ENCODE measurements at places on chromosomes 13 and 19. TPM values are rescaled to one million over a fixed set of nuclear protein-coding genes. Genes with fewer than 3 reads are reported as not detected.

The FXYD5 gene
- 5.9 TPM for total RNA-seq

- DNase-seq: no peak
Observed at GRCh38 chr13:30976025-30976424, 43.6 kb downstream of the TEX26 start.

- peak; percentile 41 for DNase-seq
Observed at GRCh38 chr13:38758277-38758676, 71.4 kb downstream of the FREM2 start.

The RGL3 gene
- 0.10 TPM for total RNA-seq

The TSSK6 gene
- total RNA-seq: 1.7 TPM

GRCh38 chr13:77703408-77703807, 5.9 kb downstream of the SLAIN1 start:
- no peak for DNase-seq

DNA sequence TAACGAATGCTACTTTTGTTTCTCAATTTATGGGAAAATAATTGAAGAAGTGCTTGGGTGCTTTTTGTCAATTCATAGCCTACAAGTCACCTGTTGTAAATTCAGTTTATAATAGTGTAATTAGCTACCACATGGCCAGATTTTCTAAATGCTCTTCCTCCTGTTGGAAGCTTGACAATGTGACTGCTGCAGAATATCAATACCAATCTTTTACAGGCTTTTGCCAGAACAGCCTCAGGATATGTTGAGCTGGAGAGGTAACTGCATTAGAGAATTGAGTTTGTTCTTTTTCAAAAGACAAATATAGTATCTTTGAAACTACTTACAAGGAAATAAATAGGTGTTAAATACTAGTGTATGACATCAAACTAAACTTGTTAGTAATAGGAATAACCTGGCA, 277.8 kb downstream of the POU4F1 start:
- DNase-seq: no peak

GRCh38 chr13:30256713-30257467, 50.5 kb downstream of the KATNAL1 start:
- no peak for DNase-seq

- no peak for DNase-seq
Observed at GRCh38 chr19:39384839-39385568, 5.9 kb downstream of the PAF1 start.

The LILRB2 gene
- total RNA-seq: 0.72 TPM

- DNase-seq: peak; percentile 89
Observed at GRCh38 chr13:26022538-26023292, 29.1 kb downstream of the SHISA2 start.

DNA sequence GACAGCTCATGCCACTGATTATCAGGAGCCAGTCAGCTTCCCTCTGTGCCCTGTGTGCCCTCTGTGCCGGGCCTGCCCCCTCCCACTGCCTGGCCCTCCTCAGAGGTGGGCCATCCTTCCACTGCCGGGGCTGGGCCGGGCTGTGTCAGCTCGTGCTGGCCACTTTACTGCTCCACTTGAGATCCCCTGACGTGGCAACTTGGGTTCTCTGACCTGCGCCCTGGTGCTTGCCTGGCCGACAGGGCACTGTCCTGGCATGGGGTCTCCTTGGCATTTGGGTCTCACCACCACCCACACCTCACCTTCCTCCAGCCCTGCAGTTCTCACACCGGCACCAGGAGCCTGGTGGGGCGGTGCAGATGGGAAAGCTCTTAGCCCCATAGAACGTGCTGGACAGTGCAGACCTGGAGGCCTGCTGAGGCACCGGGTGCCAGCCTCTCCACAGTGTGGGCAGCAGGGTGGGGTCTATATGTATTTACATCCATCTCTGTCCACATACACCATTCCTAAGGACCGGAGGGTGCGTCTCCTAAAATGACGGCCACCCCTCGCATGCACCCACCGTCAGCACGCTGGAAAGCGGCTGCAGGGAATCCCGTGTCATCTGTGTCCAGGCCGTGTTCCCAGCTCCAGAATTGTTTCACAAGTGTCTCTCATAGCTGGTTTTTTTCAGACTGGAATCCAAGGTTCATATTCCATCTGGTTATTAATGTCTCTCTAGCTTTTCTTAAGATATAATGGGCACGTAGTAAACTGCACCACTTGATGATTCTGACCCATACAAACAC, 11.8 kb downstream of the DAZAP1 start:
- no peak for DNase-seq

GRCh38 chr19:55809381-55810058, 22.3 kb downstream of the NLRP11 start:
- peak; percentile 29 for DNase-seq

DNA sequence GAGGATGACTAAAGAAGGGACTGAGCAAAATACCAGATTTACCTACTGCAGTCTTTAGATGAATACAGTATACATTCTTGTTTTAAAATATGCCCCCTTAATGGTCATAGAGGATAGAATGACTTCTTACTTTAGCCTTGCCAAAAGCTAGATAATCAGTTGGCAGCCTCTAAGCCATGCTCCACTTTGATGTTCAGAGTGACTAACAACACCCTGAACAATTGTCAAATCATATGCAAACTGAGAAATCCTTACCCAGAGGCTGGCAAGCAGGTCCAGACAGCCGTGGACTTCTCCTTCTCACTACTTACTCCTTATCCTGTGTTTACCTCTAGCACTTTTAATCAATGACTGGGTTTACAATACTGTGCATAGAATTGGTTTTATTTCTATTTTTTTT, 23.6 kb upstream of the PHF11 start:
- DNase-seq: no peak

GRCh38 chr13:79782541-79783205, 301.7 kb downstream of the NDFIP2 start:
- peak; percentile 97 for DNase-seq

The MISP3 gene
- 1.5 TPM for total RNA-seq

- DNase-seq: no peak
Observed at GRCh38 chr13:83732755-83733154, 149.5 kb downstream of the SLITRK1 start.

The HIF3A gene
- total RNA-seq: 219 TPM

- no peak for DNase-seq
Observed at GRCh38 chr13:31878052-31878451, 138.7 kb downstream of the RXFP2 start.

DNA sequence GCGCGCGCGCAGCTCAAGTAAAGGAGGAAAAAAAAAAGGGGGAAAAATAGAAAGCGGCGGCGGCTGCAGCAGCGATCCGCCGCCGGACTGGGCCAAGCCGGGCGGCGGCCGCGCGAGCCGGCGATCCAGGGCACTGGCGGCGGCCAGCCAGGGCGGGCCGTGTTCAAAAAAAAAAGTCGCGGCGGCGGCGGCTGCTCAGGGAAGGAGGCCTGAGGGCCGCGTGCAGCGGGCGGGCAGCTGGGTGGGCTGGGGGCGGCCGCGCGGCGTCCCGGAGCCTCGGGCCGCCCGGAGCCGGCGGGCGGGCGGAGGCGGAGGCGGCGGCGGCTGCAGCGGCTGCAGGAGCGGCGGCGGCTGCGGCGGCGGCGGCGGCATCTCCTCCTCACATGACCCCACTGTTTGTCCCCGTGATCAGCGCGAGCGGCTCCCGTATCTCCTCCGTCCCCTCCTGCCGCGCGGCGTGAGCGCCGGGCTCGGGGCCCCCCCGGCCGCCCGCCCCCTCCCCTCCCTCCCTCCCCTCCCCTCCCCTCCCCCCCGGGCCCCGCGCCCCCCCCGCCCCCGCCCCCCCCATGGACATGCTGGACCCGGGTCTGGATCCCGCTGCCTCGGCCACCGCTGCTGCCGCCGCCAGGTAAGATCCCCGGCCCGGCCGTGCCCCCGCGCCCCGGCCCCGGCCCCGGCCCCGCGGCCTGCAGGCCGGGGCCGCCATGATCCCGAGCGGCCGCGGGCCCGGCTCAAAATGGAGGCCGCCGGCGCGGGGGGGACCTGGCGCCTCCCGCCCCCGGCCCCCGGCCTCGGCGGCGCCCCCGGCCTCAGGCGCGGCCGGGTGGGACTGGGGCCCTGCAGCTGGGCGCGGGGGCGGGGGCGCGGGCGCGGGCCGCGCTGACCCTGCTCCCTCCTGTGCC, at the start of gene USF2:
Gene USF2 (plus strand): TSS at position 427 of the 902 bp plus-strand sequence. CDS start 140 bp downstream, at position 567.
- DNase-seq: peak; percentile 86

DNA sequence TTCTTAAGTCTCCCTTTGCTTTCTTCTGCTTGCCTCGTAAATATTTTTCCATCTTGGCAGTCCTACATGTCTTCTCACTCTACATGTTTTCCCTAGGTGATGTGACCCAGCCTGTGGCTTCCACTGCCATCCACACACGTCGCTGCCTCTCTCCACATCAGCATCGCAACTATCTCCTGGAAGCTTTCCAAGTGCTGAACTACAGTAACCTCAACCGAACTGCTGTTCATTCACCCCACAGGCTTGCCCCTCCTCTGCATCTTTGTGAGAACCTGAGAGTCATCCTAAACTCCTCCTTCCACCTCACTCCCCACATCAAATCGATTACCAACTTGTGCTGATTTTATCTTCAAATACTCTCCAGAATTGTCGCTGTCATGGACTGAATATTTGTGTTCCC, 41.2 kb upstream of the USPL1 start:
- DNase-seq: peak; percentile 30

DNA sequence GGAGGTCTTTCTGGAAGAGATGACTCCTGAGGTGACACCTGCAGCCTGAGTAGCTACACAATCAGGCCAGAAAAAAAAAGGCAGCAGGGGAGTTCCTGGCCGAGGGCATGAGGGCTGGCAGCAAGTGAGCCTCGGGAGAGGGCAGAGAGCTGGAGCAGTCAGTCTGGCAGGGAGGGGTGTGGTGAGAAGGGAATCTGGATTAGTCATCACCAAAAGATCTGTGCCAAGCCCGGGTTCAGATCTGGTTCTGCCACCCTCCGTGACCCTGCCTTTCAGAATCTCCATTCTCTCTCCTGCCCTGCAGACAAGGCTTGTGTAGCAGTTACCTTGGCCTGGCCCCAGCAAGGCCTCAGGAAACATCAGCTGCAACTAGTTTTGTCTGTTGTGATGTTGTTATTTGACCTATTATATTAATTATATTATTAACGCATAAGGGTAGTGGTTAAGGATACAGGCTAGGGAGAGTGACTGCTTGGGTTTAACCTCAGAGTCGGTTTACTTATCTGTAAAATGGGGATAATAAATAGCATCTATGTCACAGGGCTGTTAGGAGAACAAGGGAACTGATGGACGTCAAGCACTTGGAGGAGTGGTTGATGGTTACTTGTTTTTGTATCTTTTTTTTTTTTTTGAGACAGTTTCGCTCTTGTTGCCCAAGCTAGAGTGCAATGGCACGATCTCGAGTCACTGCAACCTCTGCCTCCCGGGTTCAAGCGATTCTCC, 2.7 kb upstream of the CAPNS1 start:
- DNase-seq: peak; percentile 42

- DNase-seq: no peak
Observed at GRCh38 chr13:79346300-79346914, 59.6 kb downstream of the RBM26 start.

- DNase-seq: no peak
Observed at GRCh38 chr19:2261438-2262172, 5.4 kb upstream of the JSRP1 start.

DNA sequence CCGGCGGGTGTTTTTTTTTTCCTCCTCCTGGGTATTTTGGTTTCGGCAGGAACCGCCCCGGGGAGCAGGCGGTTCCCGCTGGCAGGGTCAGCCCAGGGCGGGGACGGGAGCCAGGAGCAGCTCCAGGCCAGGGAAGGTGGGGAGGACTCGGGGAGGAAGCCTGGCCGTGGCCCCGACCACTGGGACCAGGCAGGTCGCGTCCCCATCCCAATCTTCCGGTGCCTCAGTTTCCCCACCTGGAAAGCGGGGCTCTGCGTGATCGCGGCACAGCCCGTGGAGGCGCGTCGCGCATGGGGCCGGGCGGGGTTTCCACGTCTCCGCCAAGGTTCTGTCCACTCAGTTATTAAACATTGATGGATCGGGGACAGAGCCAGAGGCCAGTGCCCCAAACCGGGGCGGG, 34.8 kb downstream of the IL12RB1 start:
- DNase-seq: no peak

DNA sequence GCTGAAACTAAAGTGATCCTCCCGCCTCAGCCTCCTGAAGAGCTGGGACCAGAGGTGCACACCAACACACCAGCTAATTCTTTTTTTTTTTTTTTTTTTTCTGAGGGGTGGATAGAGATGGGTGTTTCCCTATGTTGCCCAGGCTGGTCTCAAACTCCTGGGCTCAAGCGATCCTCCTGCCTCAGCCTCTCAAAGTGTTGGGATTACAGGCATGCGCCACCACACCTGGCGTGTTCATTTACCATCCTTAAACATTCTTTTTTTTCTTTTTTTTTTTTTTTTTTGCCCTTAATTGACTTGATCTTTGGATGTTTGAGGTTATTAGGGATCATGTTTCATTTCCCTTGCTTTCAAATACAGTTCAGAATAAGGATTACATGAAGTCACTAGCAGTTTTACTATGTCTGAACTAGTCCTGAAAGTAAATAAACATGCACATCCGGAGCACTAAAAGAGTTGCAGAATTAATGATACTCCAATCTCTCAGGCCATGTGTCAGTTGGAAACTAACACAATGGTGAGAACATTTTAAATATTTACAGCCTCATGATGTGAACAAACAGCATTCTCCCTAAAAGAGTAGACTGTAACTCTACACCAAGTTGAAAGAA, 10.2 kb downstream of the UTP14C start:
- DNase-seq: no peak

The CGB1 gene
- not detected for total RNA-seq

DNA sequence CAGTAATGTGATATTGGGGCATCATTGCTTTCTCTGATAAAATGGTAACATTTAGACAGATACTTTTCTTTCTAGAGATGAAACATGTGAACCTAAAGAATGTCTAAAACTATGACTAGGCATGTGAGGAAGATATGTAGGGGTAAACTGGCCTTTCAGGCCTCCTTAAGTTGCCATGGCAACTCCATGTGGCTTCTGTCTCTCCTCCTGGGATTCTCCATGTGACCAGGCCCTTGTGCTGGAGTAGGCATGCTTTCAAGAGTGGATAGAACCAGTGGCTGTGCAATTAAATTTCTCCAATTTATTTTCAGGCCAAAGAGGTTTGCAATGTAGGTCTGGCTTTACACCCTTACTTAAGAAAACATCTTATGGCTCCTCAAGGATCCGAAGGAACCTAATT, 130.8 kb downstream of the OLFM4 start:
- no peak for DNase-seq

The DENND1C gene
- 0.51 TPM for total RNA-seq

The GARIN5A gene
- total RNA-seq: 0.92 TPM

The SYNE4 gene
- total RNA-seq: 1.9 TPM

The AXL gene
- 57.3 TPM for total RNA-seq

The CEACAM8 gene
- not detected for total RNA-seq

The SHD gene
- total RNA-seq: 18.1 TPM

The ZNF345 gene
- 9.6 TPM for total RNA-seq

The NAPA gene
- total RNA-seq: 49.4 TPM

The KIR3DL2 gene
- total RNA-seq: not detected

The FGF21 gene
- total RNA-seq: not detected

DNA sequence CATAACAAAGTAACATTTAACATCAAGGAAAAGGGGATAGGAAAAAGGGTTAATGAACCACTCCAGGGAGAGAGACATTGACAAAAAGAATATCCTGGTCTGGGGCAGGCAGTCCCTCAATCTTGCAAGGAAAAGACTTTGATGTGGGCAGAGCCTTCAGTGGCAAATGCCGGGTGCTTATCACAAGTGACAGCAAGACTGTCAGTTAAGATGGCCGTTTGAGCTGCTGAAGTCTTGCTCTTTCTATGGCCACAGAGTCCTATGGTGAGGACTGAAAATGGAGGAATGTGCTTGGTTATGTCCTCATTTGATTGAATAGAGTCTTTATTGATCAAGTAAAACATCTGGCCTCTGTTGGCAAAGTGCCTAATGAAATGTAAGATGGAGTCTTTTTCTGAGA, 112.1 kb downstream of the B3GLCT start:
- no peak for DNase-seq

The ZNF845 gene
- 6.8 TPM for total RNA-seq
